Peyer's patch (tissue), 4 donors: ENCODE measurements at places on chromosomes 5 and 9. TPM values are rescaled to one million over a fixed set of nuclear protein-coding genes. Genes with fewer than 3 reads are reported as not detected.

DNA sequence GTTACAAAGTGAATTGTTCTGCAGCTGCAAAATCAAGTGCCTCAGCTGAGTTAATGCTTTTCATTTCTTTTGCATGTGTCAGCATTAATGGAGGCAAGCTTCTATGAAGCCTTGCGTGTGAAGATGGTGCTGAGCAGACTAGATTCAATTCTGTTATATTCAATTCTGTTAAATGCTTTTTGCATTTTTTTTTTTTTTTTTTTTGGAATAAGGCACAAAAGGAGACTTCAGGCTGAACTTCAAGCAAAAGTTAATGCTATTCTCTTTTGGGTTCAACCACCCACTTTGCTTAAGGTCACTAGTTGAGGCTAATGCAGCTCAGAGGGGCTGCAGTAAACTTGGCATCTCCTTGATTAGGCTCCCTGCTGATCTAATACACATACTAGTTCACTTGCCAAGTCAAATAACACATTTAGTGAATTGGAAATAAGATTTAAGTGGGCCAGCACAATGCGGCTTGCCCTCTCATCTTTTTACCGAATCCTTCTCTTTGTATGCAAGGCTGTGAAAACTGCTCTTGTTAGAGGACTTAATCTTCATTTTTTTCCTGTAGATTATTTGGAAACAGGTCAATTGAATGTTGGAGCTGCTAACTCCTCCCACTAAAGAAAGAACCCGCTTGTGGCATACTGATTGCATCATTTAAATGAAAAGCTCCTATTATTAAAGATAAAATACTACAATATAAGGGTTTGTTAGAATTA, 1020.2 kb downstream of the NR2F1-AS1 start:
- DNase-seq, result no peak

DNA sequence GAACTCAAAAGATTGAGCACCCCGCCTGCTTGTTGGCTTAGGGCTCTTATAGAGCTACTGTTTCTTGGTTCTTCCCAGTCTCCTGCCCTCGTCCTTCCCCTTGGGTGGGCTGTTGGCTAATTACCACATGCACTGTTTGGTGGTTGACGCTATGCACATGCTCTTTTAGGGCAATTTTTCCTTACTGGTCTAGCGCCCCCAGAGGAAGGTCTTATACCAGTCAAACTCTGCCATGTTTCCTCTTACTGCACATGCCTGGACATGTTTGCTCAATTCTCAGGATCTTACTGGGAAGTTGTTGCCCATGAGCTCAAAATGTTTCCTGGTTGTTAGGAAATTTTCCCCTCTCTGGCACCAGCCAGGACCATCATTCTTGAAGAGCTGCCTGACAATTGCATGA, 101.9 kb downstream of the SLC28A3 start:
- no peak for DNase-seq

- no peak for DNase-seq
These were observed 47.0 kb downstream of the OLFM1 start for GRCh38 chr9:135134268-135135022.

GRCh38 chr5:99674101-99674500, 745.3 kb upstream of the CHD1 start:
- no peak for DNase-seq

GRCh38 chr9:93387791-93388190, 63.7 kb upstream of the FAM120A start:
- DNase-seq, result no peak

Gene FAM151B
- total RNA-seq, result 1.1 TPM

Gene ADGRV1
- total RNA-seq, result 2.4 TPM

Gene PRDM9
- not detected for total RNA-seq

Gene AFAP1L1
- total RNA-seq, result 5.0 TPM
